ENCODE measurements at places on chromosomes 6 and 20. TPM values are rescaled to one million over a fixed set of nuclear protein-coding genes. Genes with fewer than 3 reads are reported as not detected.

Gene TSPO2
- not detected for total RNA-seq

Gene OVOL2
- total RNA-seq, result 1.0 TPM

Gene SAPCD1
- total RNA-seq, result not detected

Gene KCNK15
- total RNA-seq, result not detected

Gene GSTA3
- total RNA-seq, result not detected

Gene CDH26
- total RNA-seq, result not detected

Gene SOBP
- 1.0 TPM for total RNA-seq

Gene PTCRA
- not detected for total RNA-seq

Gene KCNK16
- not detected for total RNA-seq

Gene HCK
- not detected for total RNA-seq

Gene APOBEC2
- total RNA-seq, result not detected

Gene IDH3B
- total RNA-seq, result 102 TPM

Gene LRFN2
- not detected for total RNA-seq

Gene NKAIN4
- total RNA-seq, result 3.7 TPM

Gene PRICKLE4
- total RNA-seq, result 1.6 TPM

Gene SDCBP2
- total RNA-seq, result 1.8 TPM

Gene TUBB2B
- 2.3 TPM for total RNA-seq

Gene PDYN
- total RNA-seq, result not detected

Gene DYNLT2
- 1.0 TPM for total RNA-seq

Gene SLC2A10
- 43.3 TPM for total RNA-seq

Gene MDFI
- total RNA-seq, result 123 TPM

Gene BMP2
- 22.0 TPM for total RNA-seq

Gene RALY
- 105 TPM for total RNA-seq

Gene TRAPPC3L
- total RNA-seq, result not detected

Gene ALDH8A1
- 0.32 TPM for total RNA-seq

Gene IYD
- not detected for total RNA-seq

Gene GGTLC1
- total RNA-seq, result not detected

Gene TNNC2
- total RNA-seq, result not detected

Gene PNLDC1
- total RNA-seq, result not detected

Gene CD93
- 8.6 TPM for total RNA-seq

Gene ZNF311
- 1.4 TPM for total RNA-seq

Gene RAB32
- 134 TPM for total RNA-seq

Gene SMLR1
- not detected for total RNA-seq

Gene FAM184A
- 0.26 TPM for total RNA-seq

Gene PHF1
- 20.2 TPM for total RNA-seq

Gene RNF182
- 5.3 TPM for total RNA-seq

Gene C20orf202
- not detected for total RNA-seq

Gene B3GAT2
- total RNA-seq, result under 0.01 TPM

Gene MMS22L
- 19.1 TPM for total RNA-seq

Gene OPRL1
- total RNA-seq, result 1.2 TPM

Gene CALHM5
- total RNA-seq, result 2.3 TPM

Gene HLA-DQA1
- total RNA-seq, result not detected

Gene OOEP
- not detected for total RNA-seq

Gene ADGRF1
- total RNA-seq, result not detected
